ENCODE measurements at places on chromosomes 13 and 19.

GRCh38 chr19:2888731-2889224, 11.9 kb upstream of the ZNF57 start:
- peak; percentile 49 for DNase-seq

- DNase-seq: no peak
Measured at GRCh38 chr13:100394005-100394695, 194.4 kb downstream of the GGACT start.

- no peak for DNase-seq
Measured at GRCh38 chr19:42472402-42473147, 29.8 kb upstream of the CXCL17 start.

GRCh38 chr13:102763741-102764140, 9.8 kb downstream of the TEX30 start:
- DNase-seq: no peak

- no peak for DNase-seq
Measured at GRCh38 chr13:40192858-40193257, 473.6 kb downstream of the FOXO1 start.

DNA sequence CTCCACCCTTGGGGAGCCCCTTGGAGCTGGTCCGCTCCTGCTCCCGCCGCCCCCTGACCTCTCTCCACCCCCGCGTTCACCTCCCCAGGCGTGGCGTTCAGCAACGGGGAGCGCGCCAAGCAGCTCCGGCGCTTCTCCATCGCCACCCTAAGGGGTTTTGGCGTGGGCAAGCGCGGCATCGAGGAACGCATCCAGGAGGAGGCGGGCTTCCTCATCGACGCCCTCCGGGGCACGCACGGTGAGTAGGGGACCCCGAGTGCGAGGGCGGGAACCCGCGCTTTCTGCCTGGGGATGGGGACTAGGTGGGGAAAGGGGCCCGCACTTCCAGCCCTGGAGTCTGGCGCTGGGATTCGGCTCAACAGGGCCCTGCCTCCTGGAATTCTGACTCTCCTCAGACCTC, 1.7 kb downstream of the CYP2A13 start:
- no peak for DNase-seq

GRCh38 chr13:103605546-103606326, 539.5 kb upstream of the SLC10A2 start:
- DNase-seq: no peak

GRCh38 chr13:89515948-89516347, 1831.5 kb upstream of the MIR17HG start:
- no peak for DNase-seq

DNA sequence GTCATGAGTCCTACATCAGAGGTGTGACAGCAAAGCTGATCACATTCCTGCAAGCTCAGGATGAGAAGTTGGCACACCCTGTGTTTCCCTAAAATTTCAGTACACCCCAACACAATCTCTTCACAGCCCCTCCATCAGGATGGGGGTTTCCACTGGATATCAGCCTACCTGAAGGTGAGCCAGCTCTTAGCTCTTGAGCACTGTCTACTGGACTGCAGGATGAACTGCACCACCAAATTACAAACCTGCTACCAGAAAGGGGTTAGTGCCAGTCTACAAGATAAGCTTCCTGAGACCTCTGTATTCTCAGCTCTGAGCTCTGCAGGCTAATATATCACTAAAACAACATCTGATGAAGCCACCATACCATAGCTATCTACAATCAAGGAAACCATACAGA, 1616.2 kb upstream of the SPRY2 start:
- DNase-seq: no peak

- no peak for DNase-seq
Measured at GRCh38 chr19:29397748-29398147, 128.0 kb upstream of the VSTM2B start.

DNA sequence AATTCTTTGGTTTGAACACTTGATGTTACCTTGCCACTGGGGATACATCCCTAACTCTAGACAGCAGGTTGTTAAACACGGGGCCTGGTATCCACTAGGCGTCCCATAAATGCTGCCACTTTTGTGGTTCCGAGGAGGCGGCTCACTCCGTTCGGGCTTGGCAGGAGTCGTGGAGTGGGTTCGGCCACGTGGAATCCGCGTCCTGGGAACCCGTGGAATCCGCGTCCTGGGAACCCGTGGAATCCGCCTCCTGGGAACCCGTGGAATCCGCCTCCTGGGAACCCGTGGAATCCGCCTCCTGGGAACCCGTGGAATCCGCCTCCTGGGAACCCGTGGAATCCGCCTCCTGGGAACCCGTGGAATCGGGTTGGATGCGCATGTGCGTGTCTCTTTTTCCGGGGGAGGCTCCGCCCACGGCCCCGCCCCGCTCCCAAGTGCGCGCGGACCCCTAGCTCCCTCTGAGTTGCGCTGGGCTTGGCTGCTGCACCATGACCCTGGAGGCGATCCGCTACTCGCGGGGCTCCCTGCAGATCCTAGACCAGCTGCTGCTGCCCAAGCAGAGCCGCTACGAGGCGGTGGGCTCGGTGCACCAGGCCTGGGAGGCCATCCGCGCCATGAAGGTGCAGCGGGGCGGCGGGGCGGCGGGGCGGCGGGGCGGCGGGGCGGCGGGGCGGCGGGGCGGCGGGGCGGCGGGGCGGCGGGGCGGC, at the start of gene MRI1:
Gene MRI1 (plus strand): TSS at position 422 of the 707 bp plus-strand sequence. CDS start 67 bp downstream, at position 489.
- DNase-seq: peak; percentile 75

DNA sequence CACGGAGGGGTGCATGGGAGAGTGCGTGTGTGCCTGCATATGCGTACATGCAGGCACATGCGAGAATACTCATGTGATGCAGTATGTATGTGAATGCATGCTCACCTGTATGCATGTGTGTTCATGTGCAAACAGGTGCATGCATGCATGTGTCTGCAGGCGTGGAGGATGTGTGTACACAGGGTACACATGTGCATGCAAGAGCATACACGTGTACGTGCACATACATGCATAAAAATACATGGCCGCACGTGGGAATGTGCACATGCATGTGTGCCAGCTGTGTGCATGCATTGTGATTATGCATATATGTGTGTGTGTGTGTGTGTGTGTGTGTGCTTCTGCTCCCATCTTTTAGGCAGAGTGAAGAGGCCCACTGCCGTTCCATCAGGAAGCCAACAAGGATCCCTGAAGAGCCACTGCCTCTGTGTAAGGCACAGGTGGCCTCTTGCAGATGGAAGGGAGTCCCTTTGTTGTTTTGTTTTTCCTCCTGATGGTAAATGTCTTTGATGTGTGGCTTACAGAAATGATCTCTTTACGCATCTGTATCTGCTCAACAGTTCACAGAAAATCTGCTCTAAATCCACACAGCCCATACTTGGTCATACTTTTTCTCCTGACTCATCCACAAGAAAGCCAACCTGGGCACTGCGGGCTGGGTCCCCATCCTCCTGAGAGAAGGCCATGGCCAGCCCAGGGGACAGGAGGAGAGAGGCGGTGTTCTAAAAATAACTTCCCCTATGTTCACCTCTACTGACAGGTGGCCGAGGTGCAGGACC, 50.7 kb downstream of the KLF2 start:
- no peak for DNase-seq

DNA sequence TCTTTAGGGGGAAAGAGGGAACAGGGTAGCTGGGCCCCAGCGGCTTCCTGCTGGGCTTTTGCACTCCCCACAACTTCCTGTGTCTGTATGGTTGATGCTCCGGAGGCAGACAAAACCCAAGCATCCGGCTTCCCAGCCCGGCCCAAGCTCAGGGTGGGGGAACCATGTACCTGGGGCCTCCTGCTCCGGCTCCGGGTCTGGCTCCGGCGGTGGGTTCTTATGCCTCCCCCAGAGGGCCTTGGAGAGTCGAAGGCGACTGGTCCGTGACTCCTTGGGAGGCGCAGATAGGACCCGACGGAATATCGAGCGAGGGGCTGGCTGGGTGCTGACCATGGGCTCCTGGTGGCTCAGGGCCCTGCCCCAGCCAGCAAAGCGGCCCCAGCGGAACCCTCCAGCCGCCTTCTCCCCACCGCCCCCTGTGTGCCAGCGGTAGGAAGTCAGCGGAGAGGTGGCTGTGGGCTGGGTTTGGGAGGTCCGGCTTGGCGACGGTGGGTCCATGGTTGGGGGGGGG, 428 bp downstream of the RASAL3 start:
- DNase-seq: peak; percentile 69

GRCh38 chr19:46392252-46392801, 21.0 kb downstream of the CCDC8 start:
- no peak for DNase-seq

- no peak for DNase-seq
Measured at GRCh38 chr13:99439850-99440604, 61.2 kb upstream of the TM9SF2 start.

DNA sequence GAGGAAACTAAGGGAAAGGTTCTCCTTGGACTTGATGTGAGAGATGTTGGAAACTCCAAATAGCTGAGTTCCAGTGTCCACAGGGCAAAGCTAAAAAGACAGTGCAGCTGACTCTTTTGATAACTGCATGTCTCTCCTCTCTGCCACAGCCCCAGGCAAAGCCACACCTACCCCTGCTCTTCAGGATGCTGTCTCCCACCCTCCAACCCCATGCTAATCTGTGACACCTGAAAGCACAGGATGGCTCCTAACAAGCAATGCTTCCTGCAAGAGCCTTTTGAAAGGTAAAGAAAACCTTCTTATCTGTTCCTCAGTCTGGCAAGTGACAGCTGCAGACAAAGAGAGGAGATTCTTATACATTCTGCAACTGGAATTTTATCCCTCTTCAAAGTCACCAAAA, 14.5 kb downstream of the SLC46A3 start:
- no peak for DNase-seq

GRCh38 chr13:99740251-99740979, 231.2 kb downstream of the ZIC5 start:
- no peak for DNase-seq

DNA sequence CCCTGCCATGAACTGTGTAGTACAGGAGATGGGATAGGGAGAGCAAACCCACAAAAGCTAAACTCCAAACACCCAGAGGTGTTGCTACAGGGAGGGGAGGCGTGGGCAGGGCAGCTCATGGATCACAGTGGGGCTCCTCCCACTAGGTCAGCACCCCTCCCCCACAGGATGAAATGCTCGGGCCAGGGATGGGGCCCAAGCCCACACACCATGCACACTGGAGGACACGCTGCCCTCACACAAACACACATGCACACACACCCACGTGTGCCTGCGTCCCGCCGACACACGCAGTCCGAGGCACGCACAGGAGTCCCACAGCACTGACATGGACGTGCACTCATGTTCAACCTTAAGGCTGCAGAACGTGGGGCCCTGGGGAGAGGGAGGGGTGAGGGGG, 6.0 kb upstream of the CCNP start:
- DNase-seq: no peak

DNA sequence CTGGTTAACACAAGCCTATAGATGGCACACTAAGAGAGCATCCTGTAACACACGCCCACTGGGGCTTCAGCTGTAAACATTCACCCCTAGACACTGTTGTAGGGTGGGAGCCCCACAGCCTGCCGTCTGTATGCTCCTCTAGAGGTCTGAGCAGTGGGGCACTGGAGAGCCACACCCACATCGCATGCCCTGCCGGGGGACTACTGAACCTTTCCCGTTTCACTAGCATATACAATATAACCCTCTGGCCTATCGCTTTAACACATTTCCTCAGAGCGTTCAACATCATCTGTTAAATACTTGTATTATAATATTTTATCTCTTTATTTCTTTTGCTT, 73.4 kb downstream of the PCDH9 start:
- DNase-seq: no peak

DNA sequence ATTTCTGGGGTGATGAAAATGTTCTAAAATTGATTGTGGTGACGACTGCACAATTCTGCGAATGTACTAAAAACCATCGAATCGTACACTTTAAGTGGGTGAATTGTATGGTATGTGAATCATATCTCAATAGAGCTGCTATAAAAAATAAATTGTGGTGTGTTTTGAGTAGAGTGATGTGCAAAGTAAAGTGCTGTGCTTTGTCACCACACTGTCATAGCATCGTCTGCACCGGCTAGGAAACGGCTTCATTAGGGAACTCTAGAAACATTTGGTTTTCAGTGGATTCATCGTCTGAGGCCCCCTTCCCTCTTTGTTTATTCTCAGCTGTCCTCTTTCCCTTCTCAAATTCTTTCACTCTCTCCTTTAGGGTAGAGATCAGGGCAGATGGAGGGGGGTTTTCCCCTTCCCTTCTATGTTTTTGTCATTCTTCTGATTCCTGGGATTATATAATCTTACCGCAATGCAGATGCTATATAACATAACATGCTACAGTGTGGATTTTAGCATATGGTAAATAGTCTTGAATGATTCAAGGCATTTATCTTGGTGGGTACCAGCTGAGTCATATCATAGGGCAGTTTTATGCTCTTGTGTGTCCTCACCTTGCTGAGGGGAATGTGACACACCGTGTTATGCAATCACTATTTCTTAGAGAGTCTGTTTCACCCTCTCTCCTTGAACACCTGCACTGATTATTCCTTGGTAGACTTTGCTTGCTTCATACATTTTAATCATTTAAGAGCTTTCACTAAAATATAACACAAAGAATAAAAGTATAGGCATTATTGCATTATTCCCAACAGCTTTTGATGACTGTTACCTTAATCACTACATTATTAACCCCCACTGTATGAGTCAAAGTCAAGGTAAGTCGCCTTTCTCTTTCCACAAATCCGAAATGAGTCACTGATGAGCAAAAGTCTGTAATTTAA, 239.4 kb downstream of the DCLK1 start:
- DNase-seq: no peak
